NCI-H460 (cell line): ENCODE measurements at places on chromosomes 5 and 9.
A peak's percentile ranks its signal among the peaks of the same experiment; 100 is the strongest.

DNA sequence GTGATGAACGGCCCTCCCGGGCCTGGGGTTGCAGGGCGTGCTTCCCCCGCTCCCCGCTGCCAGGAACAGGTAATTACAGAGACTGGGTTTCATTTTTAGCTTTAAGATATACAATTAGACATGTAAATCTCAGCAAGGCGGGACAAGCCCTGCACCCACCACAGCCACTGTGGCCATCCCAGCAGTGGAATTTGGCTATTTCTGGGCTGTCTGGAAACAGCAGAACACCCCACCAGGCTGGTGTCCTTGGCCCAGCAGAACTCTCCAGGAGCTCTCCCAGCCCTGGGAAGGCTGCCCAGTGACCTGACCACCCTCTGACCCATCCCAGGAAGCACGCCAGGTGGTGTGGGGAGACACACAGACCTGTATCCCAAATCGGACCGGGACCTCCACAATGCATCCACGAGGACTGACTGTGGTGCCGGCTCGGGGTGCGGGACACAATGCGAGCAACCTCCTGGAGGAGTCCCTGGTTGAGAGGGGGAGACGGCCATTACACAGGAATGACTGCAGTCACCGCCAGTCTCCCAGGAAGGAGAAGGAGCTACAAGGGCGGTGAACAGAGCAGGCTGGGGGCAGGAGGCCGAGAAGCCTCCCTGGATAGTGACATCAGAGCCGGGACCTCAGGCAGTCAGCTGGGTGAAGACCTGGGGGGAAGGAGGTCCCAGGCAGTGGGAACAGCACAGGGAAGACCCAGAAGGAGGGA lies 17.3 kb downstream of the EEIG1 start:
- DNase-seq = no peak

- peak; percentile 26 for DNase-seq
Measured at GRCh38 chr5:91266184-91266705, 116.9 kb downstream of the ARRDC3 start.

GRCh38 chr5:179901462-179901861 lies 6.2 kb downstream of the TBC1D9B start:
- no peak for DNase-seq

DNA sequence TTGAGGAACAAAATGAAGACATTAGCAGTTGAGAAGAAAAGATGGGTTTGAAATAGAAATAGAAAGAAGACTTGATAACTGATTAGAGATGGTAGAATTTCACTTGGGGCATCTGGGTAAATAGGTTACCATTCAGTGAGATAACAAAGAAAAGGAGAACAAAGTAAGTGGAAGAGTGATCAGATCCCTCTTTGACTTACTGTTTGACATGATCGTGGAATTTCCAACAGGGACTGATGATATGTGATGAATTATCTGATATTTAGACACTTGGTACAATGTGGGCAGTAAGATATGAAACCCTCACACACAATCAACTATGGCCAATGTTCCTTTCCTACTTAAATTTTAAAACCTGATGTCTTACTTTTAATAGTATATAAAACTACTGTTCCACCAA lies 70.1 kb upstream of the STARD4 start:
- no peak for DNase-seq

DNA sequence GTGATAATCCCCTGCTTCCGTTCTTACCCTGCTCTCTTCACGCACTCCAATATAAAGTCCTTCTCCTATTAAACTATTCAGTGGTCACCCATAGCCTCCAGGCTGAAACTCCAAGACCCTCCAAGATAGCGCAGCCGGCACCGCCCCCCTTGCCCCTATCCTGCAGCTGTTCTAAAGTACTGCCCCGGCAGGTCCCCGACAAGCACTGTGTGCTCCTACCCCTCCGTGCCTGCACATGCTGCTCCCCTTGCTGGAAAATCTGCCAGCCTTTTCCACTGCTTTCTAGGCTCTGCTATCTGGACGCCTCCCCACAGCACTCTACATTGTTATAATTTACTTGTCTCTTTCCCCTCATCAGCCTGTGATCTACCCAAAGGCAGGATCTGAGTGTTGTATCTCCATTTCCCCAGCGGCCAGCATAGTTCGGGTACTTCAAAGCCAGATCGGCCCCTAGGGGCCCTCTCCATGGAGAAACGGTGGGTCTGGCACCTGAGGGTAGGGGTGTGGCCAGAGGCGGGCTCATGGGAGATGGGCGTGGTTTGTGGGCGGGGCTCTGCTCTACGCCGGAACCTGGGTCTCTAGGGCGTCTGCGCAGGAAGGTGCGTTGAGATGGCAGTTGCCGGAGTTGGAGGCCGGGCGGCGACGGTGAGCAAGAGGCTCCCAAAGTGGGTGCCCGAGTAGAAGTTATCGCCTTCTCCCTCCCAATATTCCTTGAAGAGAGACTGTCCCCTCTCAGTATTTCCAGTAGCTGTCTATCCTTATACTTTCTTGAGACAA lies 83.5 kb upstream of the RUSC2 start:
- DNase-seq = no peak

DNA sequence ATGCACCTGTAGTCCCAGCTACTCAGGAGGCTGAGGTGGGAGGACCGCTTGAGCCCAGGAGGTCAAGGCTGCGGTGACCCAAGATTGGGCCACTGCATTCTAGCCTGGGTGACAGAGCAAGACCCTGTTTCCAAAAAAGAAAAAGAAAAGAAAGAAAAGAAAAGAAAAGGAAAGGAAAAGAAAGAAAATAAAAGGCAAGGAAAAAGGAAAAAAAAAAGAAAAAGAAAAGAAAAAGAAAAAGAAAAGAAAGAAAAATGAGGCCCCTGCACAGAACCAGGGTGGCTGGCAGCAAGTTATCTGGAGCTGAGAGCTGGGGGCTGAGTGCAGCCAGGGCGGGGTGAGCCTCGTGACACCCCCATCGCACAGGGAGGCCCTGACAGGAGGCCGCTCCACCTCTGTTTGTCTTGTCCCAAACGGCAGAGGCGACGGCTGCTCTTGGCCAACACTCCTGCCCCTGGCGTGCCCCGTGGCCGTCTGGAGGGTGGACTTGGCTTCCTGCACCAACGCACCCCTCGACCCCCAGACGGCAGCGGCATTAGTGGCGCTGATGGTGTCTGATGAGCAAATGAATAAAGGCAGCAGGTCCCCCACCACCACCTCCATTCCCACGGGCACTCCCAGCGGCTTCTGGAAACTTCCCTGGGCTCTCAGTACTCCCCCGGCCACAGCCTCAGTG lies 16.7 kb downstream of the EXD3 start:
- DNase-seq = no peak

DNA sequence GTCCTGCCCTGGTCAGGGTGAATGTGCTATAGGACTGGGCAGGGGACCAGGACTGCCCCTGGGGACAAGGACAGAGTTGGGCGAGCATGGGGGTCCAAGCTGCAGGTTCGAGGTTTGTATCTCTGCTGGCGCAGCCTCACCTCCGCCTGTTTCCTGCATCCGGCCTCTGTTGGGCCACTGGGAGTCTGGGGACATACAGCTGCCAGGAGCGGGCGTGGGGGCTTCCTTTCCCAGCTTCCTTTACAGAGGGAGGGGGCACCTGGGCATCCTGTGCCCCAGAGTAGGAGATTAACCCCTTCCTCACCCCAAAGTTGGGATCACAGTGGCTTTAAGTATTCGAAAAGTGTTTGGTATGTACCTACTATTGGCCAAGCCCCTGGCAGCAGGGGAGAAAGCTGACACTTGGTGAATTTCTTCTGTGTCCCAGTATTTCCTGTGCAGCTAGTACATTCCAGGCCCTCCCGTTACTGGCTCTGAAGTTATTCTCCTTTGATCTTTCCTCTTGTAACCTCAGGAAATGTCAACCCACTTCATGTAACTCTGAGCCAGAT lies 19.0 kb downstream of the OLFML2A start:
- no peak for DNase-seq

DNA sequence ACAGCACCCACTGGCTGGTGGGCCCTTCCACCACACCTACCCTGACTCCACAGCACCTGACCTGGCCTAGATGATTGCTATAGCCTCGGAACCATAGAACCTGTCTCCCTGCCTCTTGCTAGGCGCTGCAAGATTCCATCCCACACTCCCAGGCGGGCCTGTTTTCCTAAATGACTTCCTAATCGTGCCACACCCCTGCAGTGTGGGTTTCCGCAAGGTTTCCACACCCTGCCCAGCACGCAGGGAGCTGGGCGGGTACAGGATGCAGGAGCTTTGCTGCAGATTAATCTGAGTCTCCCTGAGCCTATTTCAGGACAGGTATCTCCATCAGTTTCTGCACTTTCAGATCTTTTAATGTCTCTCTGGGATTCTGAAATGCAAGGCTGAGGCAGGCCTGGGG lies 62.9 kb downstream of the SHB start:
- no peak for DNase-seq

GRCh38 chr5:135221696-135222095 lies 177.3 kb downstream of the MACROH2A1 start:
- DNase-seq = no peak

- peak; percentile 24 for DNase-seq
Measured at GRCh38 chr9:91245431-91246313, 116.0 kb downstream of the AUH start.
